ENCODE measurements at places on chromosomes 16 and 17. TPM values are rescaled to one million over a fixed set of nuclear protein-coding genes. Genes with fewer than 3 reads are reported as not detected.

DNA sequence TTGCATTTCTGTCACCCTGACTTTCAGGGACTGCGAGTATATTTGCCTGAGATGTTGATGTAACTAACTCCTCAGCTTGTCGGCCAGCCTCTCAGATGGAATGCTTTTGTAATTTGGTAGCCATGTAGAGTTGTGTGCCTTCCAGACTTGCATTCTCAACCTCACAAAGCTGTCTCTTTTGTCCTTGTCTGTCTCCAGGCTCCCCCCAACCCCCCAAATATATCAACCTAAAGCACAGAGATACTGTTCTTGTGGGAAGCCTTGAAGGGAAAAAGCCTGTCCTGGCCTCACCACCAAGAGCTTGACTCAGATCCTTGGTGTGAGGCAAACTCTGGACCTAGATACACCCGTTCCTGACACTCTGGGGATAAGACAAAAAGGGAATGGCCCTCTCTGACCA, 18.4 kb downstream of the SAP30BP start:
- DNase-seq: no peak

GRCh38 chr17:78624324-78625151, 47.3 kb upstream of the DNAH17 start:
- no peak for DNase-seq

GRCh38 chr16:87621976-87622713, 19.8 kb downstream of the JPH3 start:
- DNase-seq: no peak

GRCh38 chr16:48556913-48557351, 53.0 kb downstream of the N4BP1 start:
- no peak for DNase-seq

- no peak for DNase-seq
Observed at GRCh38 chr17:42844761-42845555, 578 bp downstream of the AOC2 start.

GRCh38 chr17:58913552-58913951, 157.9 kb downstream of the PPM1E start:
- no peak for DNase-seq

GRCh38 chr17:78963378-78963777, 16.3 kb downstream of the LGALS3BP start:
- DNase-seq: no peak

DNA sequence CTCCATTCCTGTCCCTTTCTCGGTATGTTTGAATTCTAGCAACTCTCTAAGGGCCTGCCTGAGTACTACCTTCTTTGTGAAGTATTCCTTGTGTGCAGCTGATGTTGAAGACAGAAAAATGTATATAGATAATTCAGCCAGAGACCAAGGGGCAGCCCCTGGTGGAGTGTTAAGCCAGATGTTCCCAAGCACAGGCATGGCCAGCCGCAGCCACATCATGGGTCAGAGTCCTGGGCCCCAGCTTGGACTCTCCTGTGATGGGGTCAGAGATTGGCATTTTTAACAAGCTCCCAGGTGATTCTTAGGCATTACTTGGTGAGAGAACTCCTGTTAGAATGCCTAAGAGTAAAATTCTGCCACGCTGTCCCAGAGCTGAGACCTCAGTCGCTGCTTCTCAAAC, 100.8 kb downstream of the IRF8 start:
- no peak for DNase-seq

DPEP3 gene
- not detected for total RNA-seq

SCIMP gene
- total RNA-seq: not detected

HIC1 gene
- total RNA-seq: 0.69 TPM
